Body of pancreas (tissue), 4 donors: ENCODE measurements at places on chromosomes 5 and 9. TPM values are rescaled to one million over a fixed set of nuclear protein-coding genes. Genes with fewer than 3 reads are reported as not detected.

PCDHA1 gene
- total RNA-seq = not detected

OR1Q1 gene
- total RNA-seq = not detected

ADAMTS12 gene
- 8.9 TPM for total RNA-seq

IFNA7 gene
- not detected for total RNA-seq

LCN6 gene
- not detected for total RNA-seq

IL9 gene
- not detected for total RNA-seq

SLC6A7 gene
- not detected for total RNA-seq

GAS1 gene
- 29.1 TPM for total RNA-seq

RNF14 gene
- 29.3 TPM for total RNA-seq

NUTM2F gene
- not detected for total RNA-seq

MOCS2 gene
- 17.8 TPM for total RNA-seq

TRAF1 gene
- total RNA-seq = 8.2 TPM

PPP1R26 gene
- 17.9 TPM for total RNA-seq

PLPPR1 gene
- not detected for total RNA-seq

PCDHGA5 gene
- 6.0 TPM for total RNA-seq

CDHR2 gene
- total RNA-seq = 1.3 TPM

SYNPO gene
- 18.4 TPM for total RNA-seq

ADAMTS2 gene
- 19.1 TPM for total RNA-seq

CCDC69 gene
- total RNA-seq = 34.8 TPM

PCDHA10 gene
- total RNA-seq = 6.6 TPM

KCNT1 gene
- total RNA-seq = under 0.01 TPM

MYOZ3 gene
- total RNA-seq = not detected

OBP2B gene
- total RNA-seq = not detected

FCN1 gene
- total RNA-seq = not detected

AFAP1L1 gene
- total RNA-seq = 2.9 TPM
